ENCODE measurements at places on chromosomes 5 and 9.
A peak's percentile ranks its signal among the peaks of the same experiment; 100 is the strongest.

DNA sequence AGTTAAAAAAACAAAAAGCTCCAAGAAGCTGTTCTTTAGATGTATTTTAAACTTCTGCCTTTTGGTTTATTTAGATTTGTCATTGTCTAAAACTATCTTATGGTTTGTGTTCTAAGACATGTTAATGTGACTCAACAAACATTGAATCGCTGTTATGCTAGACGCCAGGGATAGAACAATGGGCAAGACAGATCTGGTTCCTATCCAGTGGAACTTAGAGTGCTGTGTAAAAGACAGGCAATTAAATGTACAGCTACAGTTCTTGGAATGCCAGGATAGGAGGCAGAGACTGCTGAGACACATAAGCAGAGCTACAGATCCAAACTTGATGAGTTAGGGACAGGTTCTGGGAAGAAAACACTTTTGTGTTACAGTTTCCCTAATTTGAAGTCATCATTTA is 22.4 kb downstream of the LYRM7 start:
- no peak for DNase-seq

GRCh38 chr9:133134388-133135145 is 13.5 kb upstream of the RALGDS start:
- DNase-seq: no peak

DNA sequence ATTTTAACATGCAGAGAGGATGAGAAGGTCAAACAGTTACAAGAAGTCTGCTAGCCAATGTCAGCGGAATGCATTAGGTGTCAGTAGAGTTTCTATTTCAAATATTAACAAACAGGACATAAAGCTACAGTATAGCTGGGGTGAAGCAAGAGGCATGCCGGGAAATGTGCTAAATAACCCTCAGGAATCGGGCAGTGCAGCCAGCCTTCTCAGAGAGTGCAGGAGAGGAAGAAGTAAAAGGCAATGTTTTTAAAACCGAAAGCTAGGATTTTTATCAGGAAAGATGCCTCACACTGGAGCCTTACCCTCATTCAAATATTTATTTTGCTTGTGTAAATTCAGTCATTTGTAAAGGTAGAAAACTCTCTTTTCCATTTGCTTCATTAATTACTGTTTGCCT is 59.1 kb upstream of the SH3GL2 start:
- no peak for DNase-seq

- DNase-seq: no peak
These were observed 52.5 kb downstream of the SPOCK1 start for GRCh38 chr5:137446615-137447014.

DNA sequence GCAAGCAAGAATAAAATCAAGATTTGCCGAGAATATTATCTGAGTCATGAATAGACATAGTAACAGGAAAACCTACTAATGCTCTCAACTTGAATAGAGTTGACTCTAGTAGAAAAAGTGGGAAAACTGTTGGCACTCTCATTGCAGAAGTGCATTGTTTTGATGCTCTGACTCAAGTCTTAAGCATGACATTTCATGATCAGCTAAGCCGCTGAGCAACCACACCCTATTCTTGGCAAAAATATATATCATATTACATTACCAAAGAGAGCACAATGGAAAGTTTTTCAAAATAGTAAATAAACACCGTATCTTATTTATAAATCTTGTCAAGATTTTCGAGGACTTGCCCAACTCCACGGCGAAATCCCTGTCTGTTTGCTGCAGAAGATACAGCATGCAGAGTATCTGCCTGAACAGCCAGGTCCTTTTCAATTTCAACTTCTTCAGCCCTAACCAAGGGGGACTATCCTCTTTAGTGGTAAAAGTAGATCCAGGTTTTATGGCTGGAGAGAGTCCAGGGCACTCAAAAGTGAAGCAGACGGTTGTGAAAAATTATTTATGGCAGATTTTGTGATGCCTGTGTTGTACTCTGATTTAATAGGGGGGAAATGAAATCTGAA is 13.9 kb upstream of the ADAMTSL1 start:
- DNase-seq: no peak

DNA sequence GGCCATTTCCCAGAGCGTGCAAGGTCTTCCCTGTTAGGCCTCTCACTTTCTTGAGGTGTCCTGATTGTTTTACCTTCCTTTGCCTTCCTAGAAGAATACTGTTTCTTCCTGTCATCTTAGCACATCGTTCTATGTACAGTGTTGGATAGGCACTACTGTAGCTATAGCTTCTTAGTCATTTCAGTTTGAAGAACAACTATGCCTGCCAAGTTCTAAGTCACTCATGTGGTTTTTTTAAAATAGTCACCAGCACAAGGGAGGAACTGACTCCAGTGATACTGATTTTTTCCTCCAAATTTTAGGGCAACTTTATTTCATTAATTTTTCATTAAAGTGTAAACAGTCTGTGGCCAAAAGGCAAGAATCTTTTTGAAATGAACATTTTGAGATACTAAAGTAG is 122.4 kb upstream of the NR5A1 start:
- DNase-seq: peak; percentile 49

DNA sequence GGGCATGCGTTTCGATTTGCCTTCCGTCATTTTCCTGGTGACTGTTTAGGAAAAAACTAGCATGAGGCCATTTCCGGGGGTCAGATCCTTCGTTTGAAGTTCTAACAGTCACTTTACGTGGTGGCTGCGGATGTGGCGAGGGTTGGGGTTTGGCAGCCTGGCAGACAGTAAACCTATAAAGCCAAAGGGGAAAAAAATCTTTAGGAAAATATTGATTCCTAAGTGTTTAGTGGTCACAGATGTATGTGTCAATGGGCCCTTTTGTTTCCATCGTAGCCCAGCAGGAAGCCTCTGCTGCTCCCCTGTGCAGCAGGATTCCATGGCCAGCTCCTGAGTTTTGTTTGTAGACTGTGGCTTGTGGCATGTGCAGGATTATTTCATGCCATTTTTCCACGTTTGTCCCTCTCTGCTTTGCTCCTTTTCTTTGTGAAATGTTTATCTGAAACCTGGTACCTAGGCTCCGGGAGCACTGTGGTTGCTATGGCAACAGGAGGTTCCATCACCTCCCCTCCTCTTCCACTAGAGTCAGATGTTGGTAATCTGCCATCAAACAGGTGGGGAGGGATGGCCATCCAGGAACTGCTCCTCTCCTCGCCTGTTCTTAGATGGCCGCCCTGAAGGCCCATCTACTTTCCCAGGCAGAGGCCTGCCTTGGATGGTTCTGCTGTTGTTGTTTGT is 202.3 kb downstream of the AOPEP start:
- no peak for DNase-seq

- no peak for DNase-seq
These were observed 40.5 kb downstream of the PTTG1 start for GRCh38 chr5:160462167-160462566.

- no peak for DNase-seq
These were observed 621.2 kb upstream of the CDH6 start for GRCh38 chr5:30572279-30572678.

DNA sequence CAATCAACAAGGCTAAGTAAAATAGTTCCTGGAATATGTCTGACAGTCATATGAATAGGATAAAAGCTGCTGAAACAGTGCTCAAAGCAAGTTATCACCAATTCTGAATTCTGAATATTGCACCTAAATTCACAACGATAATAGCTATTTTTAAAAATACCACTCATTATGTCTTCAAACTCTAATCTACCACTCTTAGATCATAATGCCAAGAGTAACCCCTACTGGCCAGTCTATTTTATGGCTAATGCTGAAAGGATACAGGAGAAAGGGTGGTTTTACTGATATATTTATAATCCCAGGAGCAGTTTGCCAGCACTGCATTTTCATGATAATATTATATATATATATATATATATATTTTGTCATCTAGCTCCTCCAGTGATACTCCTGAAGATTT is 232.8 kb downstream of the PDE4D start:
- DNase-seq: peak; percentile 61

DNA sequence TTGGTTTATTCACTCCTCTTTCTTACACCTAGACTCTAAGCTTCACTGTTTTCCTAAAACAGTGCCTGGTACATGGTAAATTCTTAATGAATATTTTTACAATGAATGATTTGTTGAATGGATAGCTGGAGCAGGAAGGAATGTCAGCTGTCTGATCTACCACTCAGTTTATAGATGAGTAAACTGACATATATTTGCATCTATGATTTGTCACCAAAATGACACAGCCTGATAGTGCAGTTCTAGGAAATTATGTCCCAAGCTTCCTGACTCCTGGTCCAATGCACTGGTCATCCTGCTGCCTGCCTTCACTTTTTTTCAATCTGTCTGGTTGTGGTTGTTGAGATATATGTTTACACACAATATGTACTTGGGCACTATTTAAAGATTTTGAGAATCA is 651.7 kb upstream of the WWC1 start:
- DNase-seq: no peak

GRCh38 chr9:17005056-17005823 is 129.6 kb upstream of the CNTLN start:
- peak; percentile 93 for DNase-seq

DNA sequence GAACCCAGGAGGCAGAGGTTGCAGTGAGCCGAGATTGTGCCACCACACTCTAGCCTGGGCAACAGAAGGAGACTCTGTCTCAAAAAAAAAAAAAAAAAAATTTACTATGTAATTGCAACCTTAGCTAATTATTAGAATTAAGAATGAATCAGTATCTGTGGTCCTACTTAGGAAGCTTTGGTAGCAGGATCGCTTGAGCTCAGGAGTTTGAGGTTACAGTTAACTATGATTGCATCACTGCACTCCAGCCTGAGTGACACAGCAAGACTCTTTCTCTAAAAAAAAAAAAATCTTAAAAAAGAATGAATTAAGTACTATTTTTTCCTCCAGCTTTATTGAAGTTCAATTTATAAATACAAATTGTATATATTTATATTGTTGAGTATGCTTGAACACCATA is 16.7 kb downstream of the NDUFAF2 start:
- DNase-seq: no peak

GRCh38 chr5:77937015-77937908 is 161.1 kb upstream of the TBCA start:
- no peak for DNase-seq

DNA sequence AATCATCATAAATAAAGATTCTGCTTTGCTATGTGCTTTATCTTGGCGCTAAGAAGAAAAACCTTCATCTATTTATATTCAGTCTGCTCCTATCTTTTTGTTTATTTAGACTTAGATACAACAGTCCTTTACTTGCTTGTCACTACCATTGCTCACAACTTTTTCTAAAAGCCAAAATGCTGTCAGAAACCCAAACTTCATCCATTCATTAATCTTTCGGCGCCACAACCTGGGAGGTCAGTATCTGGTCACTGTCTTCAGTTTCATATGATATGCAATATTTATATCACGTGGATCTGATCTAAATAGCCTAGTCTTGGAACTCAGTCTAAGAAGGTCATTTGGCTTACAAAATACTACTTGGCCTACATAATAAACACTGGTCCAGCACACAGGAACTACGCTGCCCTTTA is 159.3 kb upstream of the TARS1 start:
- DNase-seq: no peak

DNA sequence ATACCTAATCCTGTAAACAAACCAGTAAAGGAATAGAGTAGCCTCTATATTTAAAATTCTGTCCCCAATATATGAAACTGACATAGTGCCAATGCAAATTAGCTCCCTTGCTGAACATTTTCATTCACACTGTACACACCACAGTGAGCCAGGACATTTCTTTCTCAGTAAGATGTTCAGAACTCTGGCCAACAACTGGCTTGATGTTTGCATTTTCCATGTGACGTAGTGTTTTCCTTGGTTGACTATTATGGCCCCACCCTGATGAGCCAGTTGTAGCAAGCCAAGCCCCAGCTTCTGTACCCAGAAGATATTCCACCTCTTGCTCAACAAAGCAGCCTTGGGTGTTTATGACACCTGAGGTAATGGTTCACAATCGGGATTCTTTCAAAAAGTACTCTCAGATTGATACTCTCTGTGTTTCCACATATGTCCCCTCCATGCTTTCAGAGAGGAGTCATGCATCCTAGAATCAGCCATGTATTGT is 17.7 kb upstream of the ANXA1 start:
- DNase-seq: no peak

- DNase-seq: no peak
These were observed 117.9 kb upstream of the CKMT2 start for GRCh38 chr5:81115261-81115660.

DNA sequence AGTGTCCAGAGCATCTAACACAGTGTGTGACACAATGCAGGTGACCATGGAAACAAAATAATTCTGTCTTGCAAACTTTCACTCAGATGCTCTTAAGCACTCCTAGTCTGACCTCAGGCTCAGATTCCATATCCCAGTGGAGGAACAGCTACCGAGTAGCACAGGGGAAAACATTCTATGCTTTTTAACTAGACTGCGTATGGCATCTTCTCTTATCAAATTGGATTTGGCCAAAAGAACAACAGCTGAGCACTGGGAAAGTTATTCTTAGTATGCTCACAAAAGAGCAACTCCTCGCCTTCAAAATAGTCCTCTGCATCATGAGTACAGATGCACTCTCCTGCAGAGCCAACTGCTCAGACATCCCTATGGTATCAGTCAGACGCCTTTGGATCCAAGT is 528.2 kb upstream of the DAP start:
- no peak for DNase-seq

DNA sequence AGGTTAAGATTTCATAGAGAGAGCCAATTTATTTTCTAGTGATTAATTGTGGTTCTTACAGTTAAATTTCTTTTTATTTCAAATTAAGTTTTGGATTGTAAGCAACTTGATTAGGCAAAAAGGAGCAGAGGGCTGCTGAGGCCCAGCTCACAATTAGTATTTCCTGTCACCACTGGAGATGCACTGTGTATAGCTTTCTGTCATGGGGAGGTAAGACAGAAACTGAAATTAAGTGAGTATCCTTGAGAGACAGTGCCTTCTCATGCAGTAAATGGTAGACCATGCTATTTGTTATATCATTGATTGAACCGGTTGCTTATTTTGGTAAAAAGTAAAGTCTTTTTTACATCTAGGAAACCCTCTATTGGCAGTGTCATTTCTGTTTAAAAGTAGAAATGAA is 190.7 kb downstream of the CCDC171 start:
- no peak for DNase-seq

DNA sequence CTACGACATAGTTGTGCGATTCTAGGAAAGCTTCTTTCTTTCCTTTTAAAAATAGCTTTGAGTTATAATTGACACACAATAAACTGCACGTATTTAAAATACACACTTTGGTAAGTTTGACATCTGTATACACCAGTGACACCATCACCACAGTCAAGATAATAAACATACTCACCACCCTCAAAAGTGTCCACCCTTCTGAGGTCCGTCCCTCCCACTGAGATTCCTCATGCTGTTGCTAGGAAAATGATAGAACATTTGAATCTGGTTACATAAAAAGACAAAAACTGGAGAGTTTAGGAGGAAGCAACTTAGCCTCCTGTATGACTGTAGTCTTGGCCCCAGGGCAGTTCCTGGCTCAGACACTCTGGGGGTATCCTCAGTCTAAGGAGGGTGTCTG is 17.2 kb downstream of the S100Z start:
- no peak for DNase-seq

Data from ACHN (cell line).